ENCODE measurements at places on chromosomes 4 and X.

DNA sequence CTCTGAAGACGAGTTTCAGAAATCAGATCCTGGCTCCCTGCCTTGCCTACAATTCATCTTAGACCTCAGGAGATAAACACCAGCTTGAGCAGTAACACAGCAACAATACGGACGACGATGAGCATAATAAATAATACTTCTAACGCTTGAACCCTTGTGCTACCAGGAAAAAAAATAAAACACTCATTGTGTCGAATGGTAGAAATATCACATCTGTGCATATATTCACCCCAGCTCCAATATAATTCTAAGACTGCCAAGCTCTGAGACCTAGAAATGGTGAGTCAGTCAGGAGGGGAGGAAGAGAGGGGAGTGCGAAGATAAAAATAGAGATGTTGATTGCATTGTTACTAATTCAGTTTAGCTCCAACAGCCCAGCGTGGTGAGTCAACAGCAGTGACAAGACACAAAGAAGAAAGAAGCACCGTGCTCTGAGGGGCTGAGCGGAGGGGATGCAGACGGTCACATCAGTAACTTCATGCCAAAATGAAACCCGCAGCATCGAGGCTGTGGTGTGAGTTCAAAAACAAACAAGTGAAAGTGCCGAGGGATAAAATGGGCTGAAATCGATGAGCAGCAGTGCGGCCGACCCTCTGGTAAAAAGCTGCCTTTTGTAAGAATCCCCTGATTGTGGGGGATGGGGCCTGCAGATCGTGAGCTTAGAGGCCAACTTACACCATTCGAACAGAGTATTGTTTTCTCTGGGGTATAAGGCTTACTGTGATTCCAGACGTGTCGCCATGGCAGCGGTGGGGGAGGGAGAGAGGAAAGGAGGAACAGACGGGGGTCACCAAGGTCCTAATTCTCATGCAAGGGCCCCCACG, 150.4 kb downstream of the MGST2 start:
- peak; percentile 87 for DNase-seq

DNA sequence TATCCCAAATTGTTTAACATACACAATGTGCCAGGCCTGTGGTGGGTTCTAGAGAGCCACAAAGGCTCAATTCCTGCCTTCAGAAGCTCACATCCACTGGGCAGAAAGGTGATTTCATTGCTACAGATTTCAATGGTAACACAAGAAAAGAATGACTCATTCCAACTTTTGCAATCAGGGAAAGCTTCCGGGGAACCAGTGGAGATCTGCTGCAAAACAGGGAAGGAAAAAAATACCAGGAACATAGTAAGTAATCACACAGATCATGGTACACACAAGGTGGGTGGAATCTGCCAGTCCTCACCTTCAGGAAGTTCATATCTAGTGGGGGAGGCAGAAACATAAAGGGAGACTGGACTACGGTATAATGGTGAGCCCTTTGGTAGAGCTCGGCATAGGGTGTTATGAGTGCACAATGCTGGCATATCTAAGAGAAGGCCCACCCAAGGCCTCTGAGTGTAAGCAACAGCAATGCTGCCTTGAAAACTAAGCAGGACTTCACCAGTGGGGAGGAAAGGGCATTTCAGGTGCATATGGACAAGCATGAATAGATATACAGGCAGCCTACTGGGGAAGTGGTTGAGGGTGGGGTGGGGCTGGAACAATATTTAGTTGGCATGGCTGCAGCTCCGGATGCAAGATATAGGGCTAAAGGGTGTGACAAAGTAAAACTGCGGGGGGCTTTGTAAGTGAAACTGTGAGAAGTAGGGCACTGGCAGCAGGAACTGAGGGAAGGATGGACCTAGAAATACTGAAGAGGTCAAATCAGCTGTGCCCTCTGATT, 24.2 kb downstream of the GPRIN3 start:
- DNase-seq: no peak

- no peak for DNase-seq
Observed at GRCh38 chr4:46032056-46032455, 91.8 kb downstream of the GABRG1 start.

DNA sequence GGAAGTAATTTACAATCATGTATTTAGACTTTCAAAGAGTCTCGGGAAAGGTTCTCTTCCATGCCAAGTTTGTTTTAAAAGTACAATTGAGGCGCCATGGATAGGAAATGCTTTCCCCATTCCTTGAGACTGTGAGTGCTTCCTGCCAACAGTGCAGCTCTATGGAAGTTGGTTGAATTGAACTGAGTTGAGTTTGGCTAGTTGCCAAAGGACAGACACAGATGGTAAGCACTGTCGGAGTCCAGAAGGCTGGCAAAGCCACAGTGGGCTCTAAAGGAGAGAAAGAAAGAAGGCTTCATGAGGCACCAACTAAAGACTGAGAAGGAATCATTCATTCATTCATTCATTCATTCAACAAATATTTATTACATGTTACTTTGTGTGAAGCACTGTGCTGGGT, 4.3 kb upstream of the KCNE5 start:
- no peak for DNase-seq

DNA sequence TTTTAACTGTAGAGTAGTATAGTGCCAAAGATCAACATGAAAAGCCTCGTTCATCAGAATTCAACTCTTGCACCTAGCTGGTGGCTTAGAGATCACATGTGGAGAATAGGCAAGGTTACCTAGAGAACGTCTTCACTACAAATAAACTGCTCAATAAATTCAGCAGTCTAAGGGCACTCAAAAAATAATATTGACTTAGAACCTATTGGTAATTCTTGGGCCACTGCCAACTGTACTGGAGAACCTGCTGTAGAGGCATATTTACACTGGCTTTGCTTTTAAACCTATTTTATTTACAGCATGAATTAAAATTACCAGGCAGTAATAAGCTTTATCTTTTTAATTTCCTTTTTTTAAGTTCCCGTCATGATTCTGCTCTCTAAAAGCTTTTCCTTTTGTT, 343.7 kb downstream of the PDHA2 start:
- DNase-seq: no peak

- DNase-seq: no peak
Observed at GRCh38 chr4:72665171-72665968, 96.3 kb upstream of the ADAMTS3 start.

DNA sequence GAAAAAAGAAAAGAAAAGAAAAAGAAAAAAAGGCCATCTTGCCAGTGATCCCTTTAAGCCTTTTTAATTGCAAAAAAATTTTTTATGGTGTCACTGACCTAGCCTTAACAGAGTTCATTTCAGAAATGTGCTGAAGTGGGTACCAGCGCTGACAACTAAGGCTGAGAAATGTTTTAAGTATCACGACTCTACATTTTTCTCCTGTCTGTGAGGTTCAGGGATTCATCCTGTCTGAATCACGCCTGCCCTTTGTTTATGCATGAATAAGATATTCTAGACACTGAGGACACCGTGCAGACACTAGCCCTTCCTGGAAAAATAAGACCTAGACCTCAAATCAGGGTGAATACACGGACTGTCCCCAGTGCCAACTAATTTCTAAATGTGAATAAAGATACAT, 154.4 kb upstream of the NOCT start:
- DNase-seq: no peak

DNA sequence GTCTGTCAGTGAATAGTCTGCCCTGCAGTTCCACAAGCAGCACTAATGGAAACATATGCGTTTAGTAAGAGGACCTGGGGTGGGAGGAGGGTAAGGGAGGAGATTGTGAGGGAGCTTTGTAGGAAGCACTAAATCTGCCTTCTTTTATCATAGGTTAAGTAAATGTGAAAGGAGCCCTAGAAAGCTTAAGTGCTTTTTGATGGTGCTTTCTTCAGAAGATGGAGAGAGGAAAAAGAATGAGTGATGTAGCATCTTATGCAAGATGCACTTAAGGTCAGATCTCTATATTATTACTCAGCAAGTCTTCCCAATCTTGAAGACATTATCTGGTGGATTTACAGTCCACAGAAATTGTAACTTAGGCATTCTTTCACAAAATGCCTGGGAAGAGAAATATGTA, 322.7 kb downstream of the PDHA2 start:
- DNase-seq: no peak

- DNase-seq: no peak
Observed at GRCh38 chr4:141081921-141082395, 51.3 kb downstream of the RNF150 start.

- peak; percentile 32 for DNase-seq
Observed at GRCh38 chrX:135185795-135186443, 14.7 kb upstream of the CT55 start.

GRCh38 chrX:46617906-46618305, 44.3 kb downstream of the CHST7 start:
- DNase-seq: no peak

- DNase-seq: no peak
Observed at GRCh38 chr4:15601862-15602261, 53.3 kb downstream of the FBXL5 start.

GRCh38 chrX:72100824-72101351, 30.8 kb downstream of the RTL5 start:
- no peak for DNase-seq

GRCh38 chrX:72349190-72349589, 43.5 kb upstream of the CITED1 start:
- DNase-seq: no peak

- DNase-seq: peak; percentile 40
Observed at GRCh38 chrX:110317061-110317819, 645 bp downstream of the AMMECR1 start.

DNA sequence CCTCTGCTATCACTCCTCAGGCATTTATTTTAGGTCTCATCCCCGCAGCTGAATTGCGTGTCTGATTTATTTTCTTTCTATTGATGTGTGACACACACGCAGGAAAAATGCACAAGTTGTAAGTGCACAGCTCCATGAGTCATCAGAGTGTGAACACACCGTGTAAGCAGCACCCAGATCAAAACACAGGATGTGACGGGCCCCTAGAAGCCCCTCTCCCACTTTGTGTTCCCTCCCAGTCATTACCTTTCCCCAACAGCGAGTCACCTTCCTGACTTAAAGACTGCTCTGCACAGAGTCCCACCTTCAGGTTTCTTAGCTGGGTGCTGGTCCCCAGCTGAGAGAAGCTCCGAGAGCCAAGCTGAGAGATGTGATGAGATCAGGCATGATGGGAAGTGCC, 436.7 kb downstream of the MID1IP1 start:
- no peak for DNase-seq
